ENCODE measurements at places on chromosomes 4 and X.

- peak; percentile 37 for DNase-seq
Observed at GRCh38 chr4:26022346-26023202, 108.6 kb downstream of the SMIM20 start.

GRCh38 chr4:7189475-7190277 is 2.7 kb upstream of the SORCS2 start:
- no peak for DNase-seq

DNA sequence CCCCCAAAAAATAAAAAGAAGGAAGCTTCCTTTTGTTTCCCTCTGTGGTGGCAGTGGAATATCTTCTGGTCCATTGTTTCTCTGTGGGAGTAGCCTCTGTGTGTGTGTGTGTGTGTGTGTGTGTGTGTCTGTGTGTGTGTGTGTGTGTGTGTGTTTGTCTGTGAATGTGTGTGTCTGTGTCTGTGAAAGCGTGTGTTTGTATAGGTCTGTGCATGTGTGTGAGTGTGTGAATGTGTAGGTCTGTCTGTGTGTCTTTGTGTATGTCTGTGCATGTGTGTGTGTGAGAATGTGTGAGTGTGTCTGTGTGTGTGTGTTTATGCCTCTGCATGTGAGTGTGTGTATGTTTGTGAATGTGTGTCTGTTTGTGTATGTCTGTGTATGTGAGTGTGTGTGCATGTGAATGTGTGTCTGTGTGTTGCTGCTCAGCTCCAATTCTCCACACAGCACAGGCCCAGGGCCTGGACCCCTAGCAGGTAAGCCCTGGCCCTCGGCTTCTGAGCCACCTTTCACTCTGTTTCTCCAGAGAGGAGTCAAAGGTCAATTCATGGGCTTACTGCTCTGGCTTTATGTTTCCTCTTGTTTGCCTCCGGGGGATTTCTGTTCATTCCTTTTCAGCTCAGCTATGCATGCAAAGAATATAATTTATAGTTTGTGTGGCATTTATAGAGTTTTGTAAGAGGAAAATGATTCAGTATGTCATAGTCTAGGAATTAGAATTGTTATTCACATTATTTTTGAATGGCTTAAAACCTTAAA is 89.8 kb downstream of the UCHL1 start:
- DNase-seq, result no peak

DNA sequence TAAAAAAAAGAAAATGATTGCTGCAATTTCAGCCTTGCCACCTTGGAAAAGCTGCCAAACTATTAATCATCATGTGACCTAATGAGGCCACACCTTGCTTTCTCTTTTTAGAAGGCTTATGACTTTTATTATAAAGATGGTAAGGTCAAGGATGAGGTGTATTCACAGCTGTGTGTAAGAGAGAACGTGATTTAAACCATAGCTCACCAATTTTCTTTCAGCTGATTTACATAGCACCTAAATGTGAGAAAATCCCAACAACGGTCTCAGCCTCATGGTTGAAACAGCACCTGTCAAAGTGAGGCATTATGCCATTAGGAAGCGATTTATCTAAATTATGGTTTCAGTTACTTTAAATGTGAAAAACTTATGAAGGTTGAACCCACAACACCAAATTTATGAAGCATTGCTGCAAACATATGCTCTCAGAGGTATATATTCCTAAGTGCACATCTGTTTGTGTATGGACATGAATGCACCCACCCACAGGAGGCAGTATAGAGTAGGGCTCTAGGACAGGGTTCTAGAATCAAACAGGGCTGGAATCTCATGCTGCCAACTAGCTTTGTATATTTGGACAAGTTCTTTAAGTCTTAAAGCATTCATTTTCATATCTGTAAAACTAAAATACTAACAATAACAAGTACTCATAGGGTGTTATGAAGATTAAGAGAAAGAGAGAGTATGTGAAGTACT is 40.7 kb downstream of the ANXA3 start:
- DNase-seq, result no peak

DNA sequence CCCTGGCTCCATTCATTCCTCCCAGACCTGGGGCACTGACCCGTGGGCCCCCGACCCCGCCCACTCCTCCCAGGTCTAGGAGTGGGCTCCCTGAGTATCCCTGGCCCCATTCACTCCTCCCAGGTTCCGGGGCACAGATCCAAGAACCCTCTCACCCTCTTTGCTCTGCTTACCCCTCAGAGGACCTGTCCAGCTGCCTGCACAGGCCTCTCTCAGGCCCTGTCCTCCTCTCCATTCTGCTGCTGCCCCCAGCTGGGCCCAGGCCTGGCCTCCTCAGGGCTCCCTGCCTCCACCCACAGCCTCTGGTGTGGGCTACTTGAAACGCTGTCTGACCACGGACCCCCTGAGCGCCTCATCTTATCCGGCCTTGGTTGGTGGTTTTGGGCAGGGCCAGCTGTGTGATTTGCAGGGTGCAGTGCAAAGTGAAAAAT is 217.7 kb upstream of the PSAPL1 start:
- DNase-seq, result no peak

DNA sequence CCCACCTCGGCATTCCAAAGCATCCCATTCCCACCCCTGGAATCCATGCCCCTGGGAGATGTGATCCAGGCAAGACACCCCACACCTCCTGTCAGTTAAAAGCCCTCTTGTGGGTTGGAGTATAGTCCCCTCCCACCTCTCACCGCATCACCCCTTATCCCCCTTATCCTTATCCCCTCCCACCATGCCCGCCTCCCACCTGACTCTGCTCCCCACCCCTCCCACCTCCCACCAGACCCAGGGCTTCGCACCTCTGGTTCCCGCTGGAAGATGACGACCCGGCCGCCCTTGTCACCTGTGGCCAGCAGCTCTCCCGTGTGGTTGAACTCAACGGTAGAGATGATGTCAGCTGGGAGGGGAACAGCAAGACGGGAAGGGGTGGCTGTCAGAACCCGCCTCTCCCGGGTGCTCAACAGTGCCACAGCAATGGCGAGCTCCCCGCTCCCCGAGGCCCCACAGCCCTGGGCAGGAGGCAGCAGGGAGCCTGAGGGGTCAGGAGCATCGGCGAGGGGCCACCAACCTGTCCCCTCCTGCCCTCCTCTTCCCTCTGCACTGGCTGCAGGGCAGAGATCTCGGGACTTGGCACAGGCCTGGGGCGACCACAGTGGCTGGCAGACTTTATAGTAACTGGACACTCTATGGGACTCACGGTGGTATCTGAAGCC is 91.5 kb downstream of the PPP2R2C start:
- DNase-seq, result no peak

Data from testis (tissue), 5 donors.